HCT116 (cell line): ENCODE measurements at places on chromosomes 6 and 20.

DNA sequence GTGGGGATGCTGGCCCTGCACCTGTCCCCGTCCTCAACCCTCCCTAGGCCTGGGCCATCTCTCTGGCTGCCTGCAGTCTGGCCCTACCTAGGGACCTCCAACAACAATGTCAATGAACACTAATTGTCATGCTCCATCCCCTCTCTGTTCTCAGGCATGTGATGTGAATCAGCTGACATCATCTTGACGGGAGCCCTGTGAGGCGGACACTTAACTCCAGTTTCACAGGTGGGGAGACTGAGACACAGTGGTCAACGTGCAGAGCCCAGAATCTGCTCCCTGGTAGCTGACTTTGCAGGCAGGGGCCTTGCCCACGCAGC lies 762 bp upstream of the TCEA2 start:
- no peak for DNase-seq

DNA sequence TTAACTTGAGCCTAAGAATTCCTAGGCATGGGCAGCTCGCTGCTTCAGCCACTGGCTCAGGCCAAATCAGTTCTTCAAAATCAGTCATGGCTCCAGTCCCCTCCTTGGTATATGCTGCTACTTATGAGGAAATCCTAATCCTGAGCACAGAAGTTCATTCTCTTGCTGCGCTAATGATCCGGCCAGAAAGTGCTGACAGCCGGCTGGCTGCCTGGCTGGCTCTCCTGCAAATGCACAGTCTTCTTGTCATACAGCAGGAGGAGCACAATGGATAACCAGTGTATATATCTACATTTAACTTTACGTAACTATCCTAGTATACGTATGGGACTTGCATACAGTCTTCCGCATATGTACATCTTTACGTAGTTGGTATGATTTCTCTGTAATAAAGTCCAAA lies 500.8 kb downstream of the PRKN start:
- no peak for DNase-seq

DNA sequence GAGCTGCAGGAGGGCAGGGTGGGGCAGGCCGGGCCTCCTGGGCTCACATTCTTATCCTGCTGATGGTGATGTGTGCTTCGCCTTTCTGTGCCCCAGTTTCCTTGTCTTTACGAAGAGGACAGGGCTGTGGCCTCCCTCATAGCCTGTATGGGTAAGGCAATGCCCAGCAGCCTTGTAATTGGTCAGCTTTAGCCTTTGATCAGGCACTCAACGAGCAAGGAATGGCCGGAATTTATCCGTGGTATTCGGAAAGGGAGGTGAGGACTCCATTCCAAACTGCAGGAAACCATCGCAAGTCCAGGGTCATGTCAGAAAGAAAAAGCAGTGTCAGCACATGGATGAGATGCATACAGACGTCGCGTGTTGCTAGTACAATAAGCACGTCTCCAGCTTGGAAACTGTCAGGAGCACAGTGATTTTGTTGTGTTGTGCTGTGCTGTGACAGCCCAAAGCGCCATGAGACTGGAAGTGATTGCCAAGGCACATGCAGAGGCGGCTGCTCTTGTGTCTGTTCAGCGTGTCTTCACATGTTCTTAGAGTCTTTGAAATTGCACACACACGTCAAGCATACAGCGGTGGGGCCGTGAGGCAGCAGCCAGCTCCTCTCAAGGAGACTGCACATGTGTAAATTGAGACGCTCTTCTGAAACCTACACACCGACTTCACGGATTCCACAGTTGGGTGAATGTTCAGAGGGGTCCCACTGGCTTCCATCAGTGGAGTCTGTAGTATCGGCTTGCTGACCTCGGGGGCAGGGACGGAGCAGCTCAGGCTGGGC lies 6.2 kb downstream of the SS18L1 start:
- DNase-seq: no peak

GRCh38 chr6:168125429-168126001 lies 46.5 kb upstream of the FRMD1 start:
- no peak for DNase-seq

DNA sequence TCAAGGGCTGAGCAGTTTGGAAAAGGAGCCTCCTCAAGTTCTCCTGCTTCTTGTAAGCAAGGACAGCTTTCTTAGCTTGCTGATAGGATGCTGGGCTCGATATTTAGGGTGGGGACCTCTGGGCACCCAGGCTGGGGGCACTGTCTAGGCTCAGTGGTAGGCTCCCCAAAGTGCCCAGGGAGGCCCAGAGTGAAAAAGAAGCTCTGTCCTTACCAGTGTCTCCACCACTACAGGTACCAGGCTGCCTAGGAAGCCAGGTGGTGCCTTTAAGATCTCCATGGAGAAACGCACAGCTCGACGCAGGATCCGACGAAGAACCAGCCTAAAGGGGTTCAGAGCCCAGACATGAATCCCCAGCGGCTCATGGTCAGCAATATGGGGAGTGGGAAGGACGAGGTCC lies 6.4 kb downstream of the AARS2 start:
- no peak for DNase-seq

DNA sequence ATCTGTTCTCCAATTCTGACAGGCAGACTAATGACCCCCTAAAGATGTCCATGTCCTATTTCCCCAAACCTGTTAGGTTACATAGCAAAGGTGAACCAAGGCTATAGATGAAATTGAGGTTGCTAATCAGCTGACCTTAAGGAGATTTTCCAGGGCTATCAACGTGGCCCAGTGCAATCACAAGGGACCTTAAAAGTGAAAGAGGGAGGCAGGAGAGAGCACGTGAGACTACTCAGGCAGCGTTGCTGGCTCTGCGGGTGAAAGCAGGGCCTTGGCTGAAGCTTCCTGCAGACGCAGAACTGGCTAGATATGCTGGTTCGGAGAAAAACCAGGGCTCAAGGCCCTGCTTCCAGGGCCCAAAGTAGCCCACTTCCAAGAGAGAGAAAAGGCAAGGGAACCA lies 78.7 kb downstream of the NCOA7 start:
- DNase-seq: no peak

DNA sequence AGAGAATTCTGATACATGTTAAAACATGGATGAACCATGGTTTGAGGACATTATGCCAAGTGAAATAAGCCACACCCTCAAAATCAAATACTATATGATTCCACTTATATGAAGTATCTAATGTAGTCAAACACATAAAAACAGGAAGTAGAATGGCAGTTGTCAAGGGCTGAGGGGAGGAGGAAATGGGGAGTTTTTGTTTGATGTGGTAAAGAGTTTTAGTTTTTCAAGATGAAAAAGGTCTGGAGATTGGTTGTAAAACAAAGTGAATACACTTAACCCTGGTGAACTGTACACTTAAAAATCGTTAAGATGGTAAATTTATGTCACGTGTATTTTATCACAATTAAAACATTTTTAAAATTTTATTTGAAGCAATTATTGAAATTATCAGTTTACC lies 127.4 kb upstream of the GRIK2 start:
- DNase-seq: no peak

DNA sequence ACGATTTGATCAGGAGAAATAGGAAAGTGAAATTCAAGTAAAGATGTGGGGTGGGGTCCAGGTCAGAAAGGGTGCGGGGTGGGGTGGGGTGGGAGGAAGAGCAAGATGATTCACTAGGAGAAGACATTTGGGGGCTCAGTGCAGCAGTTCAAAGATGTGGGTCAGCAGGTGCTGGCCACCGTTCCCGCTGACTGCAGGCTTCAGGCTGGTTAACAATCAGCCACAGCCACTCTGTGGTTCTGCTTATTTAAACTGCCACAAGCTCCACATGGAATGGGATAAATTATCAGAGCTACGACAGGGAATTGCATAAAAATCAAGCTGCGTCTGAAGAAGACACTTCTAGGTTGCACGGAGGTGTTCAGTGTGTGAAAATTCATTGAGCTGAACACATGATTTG lies 49.4 kb downstream of the TRAM2 start:
- no peak for DNase-seq

GRCh38 chr20:39048000-39048696 lies 86.0 kb downstream of the DHX35 start:
- peak; percentile 43 for DNase-seq
